ENCODE measurements at places on chromosomes 1 and 21. TPM values are rescaled to one million over a fixed set of nuclear protein-coding genes. Genes with fewer than 3 reads are reported as not detected.

The FAM131C gene
- total RNA-seq, result 0.15 TPM

The MYCL gene
- total RNA-seq, result 3.7 TPM

The TFF2 gene
- not detected for total RNA-seq

The CCDC27 gene
- not detected for total RNA-seq

The CDC7 gene
- total RNA-seq, result 11.8 TPM

The GPATCH3 gene
- 6.3 TPM for total RNA-seq

The CLCA4 gene
- total RNA-seq, result 0.15 TPM

The FCRLB gene
- 0.78 TPM for total RNA-seq

The BARHL2 gene
- total RNA-seq, result not detected

The AMPD1 gene
- total RNA-seq, result not detected

The KDM5B gene
- 40.5 TPM for total RNA-seq

The MFSD2A gene
- 67.8 TPM for total RNA-seq

The TRAF3IP3 gene
- 0.11 TPM for total RNA-seq

The ITLN2 gene
- not detected for total RNA-seq

The FAM78B gene
- total RNA-seq, result not detected

The OR2T6 gene
- total RNA-seq, result not detected

The NUAK2 gene
- total RNA-seq, result 15.5 TPM

The UMODL1 gene
- total RNA-seq, result not detected

The FAM151A gene
- total RNA-seq, result not detected

The TRABD2B gene
- 0.08 TPM for total RNA-seq

The RGS13 gene
- total RNA-seq, result not detected
